ENCODE measurements at places on chromosomes 2 and 18.
A peak's percentile ranks its signal among the peaks of the same experiment; 100 is the strongest.

DNA sequence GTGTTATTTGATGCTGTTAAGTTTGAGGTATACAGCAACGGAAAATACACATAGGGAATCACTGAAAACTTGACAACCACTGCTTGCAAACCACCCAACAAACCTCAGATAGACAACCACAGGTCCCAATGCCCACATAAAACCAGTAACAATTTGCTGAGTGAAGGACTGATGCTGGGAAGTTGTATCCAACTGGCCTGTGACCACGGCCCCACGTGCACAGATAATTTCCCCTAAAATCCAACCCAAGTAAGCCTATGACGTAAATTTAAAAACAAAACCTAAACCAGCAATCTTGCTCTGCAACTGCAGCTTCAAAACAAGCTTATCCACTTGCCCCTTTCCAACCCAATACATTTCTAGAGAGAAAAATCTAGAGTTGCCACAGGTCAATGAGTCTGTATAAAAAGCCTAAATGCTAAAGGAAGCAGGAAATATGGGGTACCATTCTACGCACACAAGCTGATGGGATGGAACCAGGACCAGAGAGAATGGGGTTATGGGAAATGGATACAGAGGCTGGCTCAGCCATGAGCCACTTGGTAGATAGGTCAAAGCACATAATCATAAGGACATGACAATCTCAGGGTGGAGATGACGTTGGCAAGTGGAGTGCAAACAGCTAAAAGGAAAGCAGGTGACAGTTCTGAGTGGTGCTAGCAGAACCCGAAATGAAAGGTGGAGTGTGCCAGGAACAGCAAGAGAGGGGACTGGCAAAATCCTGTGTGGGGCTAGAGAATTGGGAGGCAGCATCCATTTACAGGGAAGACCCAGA is 27.8 kb upstream of the CREB1 start:
- DNase-seq, result no peak

DNA sequence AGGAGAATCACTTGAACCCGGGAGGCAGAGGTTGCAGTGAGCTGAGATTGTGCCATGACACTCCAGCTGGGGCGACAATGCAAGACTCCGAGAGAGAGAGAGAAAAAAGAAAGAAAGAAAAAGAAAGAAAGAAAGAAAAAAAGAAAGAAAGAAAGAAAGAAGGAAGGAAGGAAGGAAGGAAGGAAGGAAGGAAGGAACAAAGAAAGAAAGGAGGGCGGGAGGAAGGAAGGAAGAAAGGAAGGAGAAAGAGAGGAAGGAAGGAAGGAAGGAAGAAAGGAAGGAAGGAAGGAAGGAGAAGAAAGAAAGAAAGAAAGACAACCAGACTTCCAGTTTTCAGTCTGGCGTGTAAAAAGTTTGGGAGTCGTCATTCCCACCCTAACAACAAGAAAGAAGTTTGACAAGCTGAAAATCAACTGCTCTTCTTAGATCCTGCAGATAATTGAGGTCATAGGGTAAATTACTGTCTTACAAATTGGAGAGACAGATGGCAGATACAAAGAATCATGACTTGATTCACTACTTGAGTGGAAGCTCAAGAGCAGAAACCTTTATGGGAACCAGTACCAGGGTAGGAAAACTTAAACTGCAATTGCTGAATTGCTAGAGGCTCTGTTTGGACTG is 15.1 kb upstream of the CYP27C1 start:
- DNase-seq, result no peak

- DNase-seq, result peak; percentile 1
Observed at GRCh38 chr18:25832001-25832604, 258.3 kb downstream of the SS18 start.

- no peak for DNase-seq
Observed at GRCh38 chr18:79396431-79397246, 909 bp downstream of the NFATC1 start.

GRCh38 chr2:113992090-113992489 is 102.2 kb downstream of the ACTR3 start:
- no peak for DNase-seq

GRCh38 chr2:11677136-11678055 is 7.4 kb upstream of the NTSR2 start:
- no peak for DNase-seq

GRCh38 chr2:173929441-173929840 is 35.7 kb downstream of the SP3 start:
- DNase-seq, result no peak

GRCh38 chr2:21515903-21516302 is 392.1 kb downstream of the TDRD15 start:
- no peak for DNase-seq

DNA sequence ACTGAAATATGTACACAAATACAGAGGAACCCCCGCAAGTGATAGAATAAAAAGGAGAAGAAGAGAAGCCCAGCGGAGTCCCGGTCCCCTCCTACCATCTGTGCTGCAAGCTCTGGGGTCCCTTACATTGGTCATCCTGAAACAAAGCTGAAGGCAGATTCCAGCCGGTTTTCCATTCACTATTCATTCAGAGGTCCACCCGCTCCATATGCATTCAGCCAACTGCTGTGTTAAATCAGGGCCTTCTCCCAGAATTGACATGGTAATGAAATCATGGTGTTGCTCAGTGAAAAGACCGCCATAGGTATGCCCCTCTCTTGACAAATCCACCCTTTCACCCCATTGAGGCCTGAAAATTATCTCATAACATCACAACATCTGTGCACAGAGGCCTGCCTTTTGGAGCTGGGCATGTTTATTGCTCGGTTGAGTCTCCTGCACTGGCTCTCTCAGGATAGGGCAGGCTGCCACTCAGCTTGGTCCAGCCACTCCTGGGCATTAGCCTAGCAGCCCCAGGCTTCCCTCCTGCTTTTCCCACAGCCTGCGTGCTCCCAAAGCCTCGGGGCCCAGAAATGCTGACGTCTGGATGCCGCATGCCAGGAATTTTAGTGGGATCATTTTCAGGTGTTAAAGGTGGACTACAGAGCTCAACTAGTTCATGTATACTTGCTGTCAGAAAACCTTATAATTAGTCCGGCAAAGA is 39.3 kb upstream of the ID2 start:
- DNase-seq, result no peak

- no peak for DNase-seq
Observed at GRCh38 chr2:207185372-207185771, 19.6 kb upstream of the KLF7 start.

Data from stimulated activated CD8-positive, alpha-beta memory T cell treated with anti-CD3 and anti-CD28 coated beads, Interleukin-7, amount 100 ng/mL, for 24 hours (primary cell).